ENCODE measurements at places on chromosomes 7 and 10.

DNA sequence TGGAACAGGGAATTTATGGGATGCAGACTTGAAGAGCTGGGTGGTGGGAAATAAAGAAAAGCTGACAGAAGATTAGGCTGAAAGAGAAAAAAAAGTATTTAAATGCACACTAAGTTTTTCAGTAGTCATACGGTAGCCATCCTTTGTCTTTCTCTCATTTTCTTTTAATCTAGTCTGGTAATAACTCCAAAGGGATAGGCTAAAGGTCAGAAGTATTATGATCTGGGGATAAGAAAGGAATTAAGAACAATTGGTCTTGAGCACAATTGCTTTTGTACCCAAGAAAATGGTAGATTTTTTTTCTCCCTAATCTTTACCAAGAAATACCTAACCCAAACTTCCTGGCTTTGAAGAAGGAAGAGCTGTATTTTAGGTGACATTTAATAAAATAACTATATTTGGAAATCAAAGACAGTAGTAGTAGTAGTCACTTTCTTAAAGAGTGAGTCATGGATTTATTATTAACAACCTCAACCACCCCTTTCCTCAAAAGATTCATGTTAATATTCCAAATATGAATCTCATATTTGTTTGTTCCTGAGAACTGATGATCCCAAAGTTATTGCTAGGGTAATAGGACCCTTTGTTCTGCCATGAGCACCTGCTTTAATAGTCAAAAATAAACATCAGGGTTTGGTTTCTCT lies 120.2 kb upstream of the ODAD2 start:
- DNase-seq, result no peak

DNA sequence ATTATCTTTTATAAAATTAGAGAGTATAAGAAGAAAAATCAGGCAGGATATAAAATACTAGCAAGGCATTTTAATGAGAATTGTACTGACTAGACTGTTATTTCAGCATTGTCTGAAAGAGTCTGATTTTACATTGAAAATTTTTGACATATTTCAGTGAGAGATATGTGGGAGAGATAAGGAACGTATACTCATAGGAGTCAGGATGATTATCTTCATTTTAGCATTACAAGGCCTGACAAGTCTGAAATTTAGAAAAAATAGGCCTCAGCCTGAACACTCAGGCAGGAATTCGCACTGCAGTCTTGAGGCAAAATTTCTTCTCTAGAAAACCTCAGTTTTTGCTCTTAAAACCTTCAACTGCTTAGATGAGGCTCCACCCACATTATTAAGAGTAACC lies 386.0 kb downstream of the HGF start:
- no peak for DNase-seq

GRCh38 chr7:8274589-8274988 lies 12.6 kb upstream of the ICA1 start:
- DNase-seq, result no peak

GRCh38 chr10:97321032-97321803 lies 2.1 kb downstream of the FRAT1 start:
- no peak for DNase-seq

DNA sequence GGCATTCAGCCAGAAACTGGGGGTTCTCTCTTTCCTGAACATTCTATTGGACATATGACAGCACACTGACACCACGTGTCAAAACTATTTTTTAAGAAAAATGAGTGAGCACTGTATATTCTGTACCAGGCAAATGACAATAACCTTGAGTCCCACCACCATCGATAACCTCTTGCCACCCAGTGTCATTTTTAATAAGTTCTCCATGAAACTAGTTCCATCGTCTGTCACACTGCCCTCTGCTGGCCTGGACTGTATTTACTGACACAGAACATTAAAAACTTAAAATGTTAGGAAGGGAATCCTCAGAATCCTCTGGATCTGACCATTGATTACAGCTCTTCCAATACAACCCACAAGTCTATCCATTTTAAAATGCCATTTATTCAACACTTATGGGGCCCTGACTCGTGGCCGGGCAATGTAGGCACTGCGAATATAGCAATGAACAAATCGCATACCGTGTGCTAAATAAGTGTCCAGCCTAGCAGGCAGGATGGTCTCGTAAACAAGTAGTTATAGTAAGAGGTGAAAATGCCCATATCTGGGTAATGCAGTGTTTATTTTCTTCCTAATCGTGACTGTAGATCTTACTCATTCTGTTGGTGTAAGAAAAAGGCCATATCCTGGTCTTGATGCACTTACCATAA lies 35.9 kb upstream of the CACNB2 start:
- DNase-seq, result no peak

- no peak for DNase-seq
These were observed 383.1 kb downstream of the SORCS3 start for GRCh38 chr10:105024184-105024583.

Measured in effector CD8-positive, alpha-beta T cell (primary cell).